ENCODE measurements at places on chromosomes 6 and 20.

DNA sequence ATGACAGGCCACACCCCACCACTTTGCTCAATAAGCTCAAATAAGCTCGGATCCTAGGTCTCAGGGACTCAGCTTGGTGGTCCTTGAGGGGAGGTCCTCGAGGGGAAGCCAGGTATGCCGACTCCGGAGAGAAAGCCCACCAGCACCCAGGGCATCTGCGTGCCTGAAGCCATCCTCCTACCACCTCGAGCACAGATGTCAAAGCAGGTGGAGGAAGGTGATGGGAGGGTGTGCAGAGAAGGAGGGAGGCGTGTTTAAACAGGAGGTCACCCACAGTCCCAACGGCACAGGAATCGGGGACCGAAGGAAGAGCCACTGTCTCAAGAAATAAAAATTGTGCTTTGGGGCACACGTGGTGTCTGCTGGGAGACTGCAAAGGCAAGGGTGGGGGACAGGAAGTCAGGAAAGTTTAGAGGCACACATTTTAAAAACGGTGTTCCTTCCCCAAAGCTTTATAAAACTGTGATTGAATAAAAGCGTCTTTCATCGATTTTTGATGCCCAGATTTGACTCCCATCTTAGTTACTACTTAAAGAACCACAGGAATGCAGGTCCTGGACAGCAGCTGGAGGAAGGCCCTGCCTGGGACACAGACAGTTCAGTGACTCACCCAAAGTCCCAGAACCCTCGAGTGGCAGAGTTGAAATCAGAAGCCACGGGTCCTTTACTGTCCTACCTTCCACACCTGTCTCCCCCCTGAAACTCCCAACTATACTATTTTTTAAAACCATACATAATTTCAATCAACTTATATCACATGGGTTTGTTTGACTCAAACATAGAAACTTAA is 221.0 kb upstream of the PDE10A start:
- no peak for DNase-seq

GRCh38 chr6:14501240-14501639 is 383.7 kb downstream of the CD83 start:
- DNase-seq, result no peak

DNA sequence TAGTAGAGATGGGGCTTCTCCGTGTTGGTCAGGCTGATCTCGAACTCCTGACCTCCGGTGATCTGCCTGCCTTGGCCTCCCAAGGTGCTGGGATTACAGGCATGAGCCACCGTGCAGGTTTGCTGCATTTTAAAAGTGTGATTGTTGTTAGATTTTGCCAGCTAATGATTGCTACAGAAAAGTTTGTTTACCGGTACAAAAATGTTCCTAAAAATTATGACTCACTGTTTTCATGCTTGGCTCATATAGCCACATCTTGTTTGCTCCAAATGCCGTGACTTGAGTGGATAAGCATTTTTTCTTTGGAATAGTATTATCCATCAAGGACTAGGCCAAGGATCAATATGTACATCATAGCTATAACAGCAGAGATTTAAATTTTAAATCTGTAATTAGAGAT is 24.3 kb downstream of the LRRN4 start:
- no peak for DNase-seq

DNA sequence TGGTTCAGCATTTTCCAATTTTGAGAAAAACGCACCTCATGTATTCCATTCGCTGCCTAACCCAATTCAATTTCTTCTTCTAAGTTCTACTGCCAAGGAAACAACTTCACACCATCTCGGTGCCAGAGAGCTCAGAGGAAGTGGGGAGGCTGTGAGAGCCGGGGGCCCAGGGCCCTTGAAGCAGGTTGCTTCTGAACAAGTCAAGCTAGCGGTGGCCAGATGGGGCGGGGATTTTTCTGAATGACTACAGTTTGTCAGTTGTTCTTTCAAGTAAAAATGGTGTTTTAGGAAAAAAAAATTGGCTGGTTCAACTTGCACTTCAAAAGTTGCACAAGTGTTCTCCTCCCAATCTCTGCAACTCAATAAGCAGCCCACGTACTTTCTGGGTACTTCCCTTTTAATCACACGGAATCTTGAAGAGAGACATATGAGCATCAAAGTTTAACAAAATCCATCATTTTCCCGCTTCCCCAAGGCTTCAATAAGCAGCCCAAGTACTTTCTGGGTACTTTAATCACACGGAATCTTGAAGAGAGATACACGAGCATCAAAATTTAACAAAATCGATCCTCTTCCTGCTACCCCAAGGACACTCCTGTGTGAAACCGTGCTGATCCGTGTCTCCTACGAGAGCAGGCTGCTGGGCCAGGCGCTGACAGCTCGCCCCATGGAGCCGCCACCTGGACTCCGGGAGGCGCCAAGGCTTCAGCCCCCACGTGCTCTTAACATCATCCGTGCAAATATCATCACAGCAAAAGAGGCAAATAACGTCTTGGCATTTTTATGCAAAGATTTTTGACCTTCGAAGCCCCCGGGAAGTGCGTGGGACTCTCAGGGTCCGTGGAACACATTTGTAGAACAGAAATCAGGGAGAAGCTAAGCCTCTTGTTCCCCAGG is 186.7 kb upstream of the PDE10A start:
- DNase-seq, result no peak

All from CD8-positive, alpha-beta T cell (primary cell).